Stimulated activated CD8-positive, alpha-beta memory T cell treated with anti-CD3 and anti-CD28 coated beads, Interleukin-15, amount 100 ng/mL, for 24 hours (primary cell): ENCODE measurements at places on chromosomes 3 and 15.
A peak's percentile ranks its signal among the peaks of the same experiment; 100 is the strongest.

- no peak for DNase-seq
Measured at GRCh38 chr15:31254431-31255175, 72.0 kb upstream of the KLF13 start.

- DNase-seq, result no peak
Measured at GRCh38 chr15:62124176-62124972, 40.7 kb downstream of the C2CD4B start.

DNA sequence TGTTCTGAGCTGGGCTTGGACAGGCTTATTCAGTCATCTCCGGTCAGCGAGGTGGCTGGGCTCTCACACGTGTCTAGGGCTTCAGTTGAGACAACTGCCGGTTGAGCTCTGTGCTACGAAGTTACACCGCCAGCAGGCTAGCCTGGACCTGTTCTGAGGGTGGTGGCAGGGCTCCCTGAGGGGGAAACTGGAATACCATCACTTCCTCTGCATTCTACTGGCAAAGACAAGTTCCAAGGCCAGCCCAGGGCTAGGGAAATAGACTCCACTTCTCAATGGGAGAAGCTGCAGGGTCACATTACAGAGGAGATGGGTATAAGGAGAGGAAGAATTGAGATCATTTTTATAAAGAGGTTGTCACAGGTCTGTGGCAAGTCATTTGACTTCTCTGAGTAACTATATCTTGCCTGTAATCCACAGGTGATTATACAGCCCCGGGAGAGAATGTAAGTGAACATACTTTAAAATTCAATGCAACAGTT lies 106.8 kb upstream of the IL12A start:
- DNase-seq, result no peak

GRCh38 chr3:172259111-172259541 lies 189.1 kb downstream of the GHSR start:
- no peak for DNase-seq

- DNase-seq, result no peak
Measured at GRCh38 chr3:105351821-105352220, 14.9 kb upstream of the ALCAM start.

- no peak for DNase-seq
Measured at GRCh38 chr15:43218908-43219706, 1.7 kb downstream of the EPB42 start.

- DNase-seq, result no peak
Measured at GRCh38 chr3:48519277-48519643, 15.3 kb upstream of the SHISA5 start.

GRCh38 chr3:97230486-97230885 lies 416.1 kb downstream of the EPHA6 start:
- no peak for DNase-seq

DNA sequence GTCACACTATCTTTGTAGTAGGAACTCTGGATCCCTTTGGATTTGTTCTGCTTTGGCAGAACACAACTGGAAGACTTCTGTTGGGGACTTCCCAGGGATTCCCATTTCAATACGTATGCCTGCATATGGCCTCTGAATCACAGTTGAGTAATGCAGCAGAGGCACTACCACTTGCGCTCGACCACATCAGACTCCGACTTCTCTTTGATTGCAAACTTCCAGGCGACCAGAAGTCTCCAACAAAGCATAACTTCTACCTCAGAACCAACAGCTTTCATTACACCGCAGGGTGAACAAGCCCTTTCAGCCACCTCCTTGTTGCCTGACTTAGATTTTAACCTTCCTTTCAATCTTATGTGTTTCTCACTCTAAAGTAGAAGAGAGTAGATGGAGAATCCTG lies 924.4 kb downstream of the IGSF11 start:
- no peak for DNase-seq

DNA sequence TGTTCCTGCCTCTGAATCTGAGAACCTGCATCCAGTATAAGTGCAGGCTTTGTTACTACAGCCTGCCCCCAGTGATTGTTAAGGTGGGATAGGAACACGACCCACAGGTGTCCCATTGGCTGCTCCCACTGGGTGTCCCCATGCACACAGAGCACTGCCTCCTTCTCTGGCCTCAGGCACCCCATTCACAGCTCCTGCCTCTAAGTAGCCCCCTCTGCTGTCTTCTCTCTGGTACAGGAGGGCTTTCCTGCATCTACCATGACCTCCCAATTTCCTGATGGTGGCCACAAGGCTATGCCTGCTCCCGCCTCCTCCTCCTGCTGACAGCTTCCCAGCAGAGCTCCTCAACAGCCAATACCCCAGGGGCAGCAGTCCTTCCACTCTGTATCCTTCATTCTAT lies 238.6 kb upstream of the TMC3 start:
- no peak for DNase-seq

GRCh38 chr15:77187751-77188464 lies 117.0 kb upstream of the TSPAN3 start:
- DNase-seq, result no peak

DNA sequence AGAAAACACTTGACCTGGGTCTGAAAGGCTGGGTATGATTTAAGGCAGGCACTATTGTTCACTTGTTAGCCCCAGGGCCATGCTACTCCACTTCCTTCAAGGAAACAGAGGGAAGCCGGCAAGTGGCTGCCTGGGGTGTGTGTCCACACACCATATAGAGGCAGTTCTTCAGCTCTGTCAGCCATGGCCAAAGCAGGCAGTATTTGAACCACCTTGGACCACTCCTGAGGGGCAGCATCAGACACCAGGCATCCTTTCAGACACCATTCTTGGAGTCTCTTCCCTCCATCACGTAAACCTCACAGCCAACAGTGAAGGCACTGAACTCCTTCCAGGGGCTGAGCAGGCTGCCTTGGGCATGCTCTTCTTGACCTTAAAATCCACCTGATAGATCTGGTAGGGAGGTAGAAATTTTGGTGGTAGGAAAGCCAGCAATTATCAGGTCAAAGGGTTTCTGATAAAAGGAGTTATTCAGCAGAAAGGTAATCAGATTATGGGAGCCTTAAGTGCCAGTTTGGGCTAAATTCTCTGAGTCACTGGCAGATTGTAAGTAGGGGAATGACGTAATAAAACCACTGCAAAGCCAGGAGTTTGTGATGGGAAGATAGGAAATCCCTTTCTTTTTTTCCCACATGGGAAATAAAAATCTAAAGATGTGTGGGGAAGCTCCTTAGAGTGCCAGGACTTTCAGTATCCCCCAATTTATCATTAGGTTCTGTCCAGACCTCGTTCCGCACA lies 20.2 kb downstream of the TGFBR2 start:
- DNase-seq, result no peak

GRCh38 chr3:94130690-94131089 lies 67.8 kb downstream of the NSUN3 start:
- DNase-seq, result no peak

DNA sequence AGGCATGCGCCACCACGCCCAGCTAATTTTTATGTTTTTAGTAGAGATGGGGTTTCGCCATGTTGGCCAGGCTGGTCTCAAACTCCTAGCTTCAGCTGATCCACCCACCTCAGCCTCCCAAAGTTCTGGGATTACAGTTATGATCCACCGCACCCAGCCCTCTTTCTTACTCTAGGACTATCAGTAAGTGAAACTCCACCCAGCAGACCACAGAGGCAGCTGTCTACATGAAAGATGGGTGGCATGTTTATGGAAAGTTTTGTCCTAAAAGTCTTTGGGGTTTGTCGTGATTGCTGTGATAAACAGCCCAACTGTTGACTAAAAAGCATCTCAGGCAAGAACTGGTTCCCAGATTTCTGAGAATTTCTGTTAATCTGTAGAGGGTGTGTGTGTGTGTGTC lies 10.9 kb downstream of the ARL6IP5 start:
- DNase-seq, result no peak

GRCh38 chr3:10432931-10433330 lies 72.5 kb downstream of the ATP2B2 start:
- no peak for DNase-seq

- no peak for DNase-seq
Measured at GRCh38 chr3:195897853-195898415, 10.4 kb downstream of the TNK2 start.

DNA sequence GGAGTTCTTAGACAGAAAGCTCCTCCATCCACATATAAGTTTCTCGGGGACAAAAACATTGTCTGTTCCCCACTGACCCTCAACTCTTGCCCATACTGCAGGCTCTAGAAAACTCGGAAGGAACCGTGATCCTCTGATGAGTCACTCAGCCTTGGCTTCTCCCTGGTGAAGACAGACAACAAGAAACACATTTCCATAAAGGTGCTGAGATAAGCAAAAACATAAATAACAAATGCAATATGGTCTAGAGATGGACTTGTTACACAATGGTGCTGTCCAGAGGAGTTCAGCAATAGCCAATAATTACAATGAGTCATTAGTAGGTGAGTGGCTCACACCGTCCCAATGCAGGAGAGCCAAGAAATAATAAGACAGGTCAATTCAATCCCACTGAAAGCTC lies 43.7 kb downstream of the MAGI1 start:
- no peak for DNase-seq

- no peak for DNase-seq
Measured at GRCh38 chr15:99635794-99636193, 70.0 kb downstream of the MEF2A start.

- DNase-seq, result no peak
Measured at GRCh38 chr15:36370731-36371112, 208.7 kb upstream of the CDIN1 start.

- DNase-seq, result no peak
Measured at GRCh38 chr15:93168910-93169309, 79.9 kb upstream of the RGMA start.

DNA sequence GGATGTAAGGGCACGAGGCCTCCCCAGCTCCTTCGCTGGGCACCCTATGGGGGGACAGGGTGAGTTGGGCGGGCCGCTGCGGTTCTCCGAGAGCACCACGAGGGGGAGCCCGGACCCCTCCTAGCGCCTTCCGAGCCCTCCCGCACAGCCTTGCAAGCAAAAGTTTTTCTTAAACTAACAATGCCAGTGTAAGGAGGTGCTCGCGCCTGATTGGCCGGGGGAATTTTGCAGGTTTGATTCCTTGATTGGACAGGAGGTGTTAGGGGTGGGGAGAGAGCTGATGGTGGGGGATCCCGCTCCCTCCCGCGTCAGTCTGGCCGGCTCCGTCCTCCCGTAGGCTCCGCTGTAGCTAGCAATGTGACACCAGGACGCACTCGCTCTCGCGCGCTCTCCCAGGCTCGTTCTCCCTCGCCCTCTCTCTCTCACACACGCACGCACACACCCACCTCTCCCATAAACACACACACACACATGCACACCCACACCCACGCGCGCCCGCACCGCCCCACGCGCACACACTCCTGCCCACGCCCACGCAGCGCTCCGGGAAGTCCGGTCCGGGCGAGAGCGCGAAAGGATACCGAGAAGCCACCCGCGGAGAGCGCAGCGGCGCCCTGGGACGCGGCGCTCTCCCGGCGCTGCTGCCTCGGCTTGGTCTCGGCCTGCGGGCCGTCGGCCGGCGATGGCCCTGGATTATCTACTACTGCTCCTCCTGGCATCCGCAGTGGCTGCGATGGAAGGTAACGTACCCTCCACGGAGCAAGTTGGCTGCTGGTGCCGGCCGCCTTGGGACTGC lies at the start of gene EPHB1:
Gene EPHB1 (plus strand): TSS at position 311 of the 796 bp plus-strand sequence.
- peak; percentile 34 for DNase-seq

GRCh38 chr15:20340331-20340811 lies 201.2 kb downstream of the GOLGA6L6 start:
- no peak for DNase-seq

DNA sequence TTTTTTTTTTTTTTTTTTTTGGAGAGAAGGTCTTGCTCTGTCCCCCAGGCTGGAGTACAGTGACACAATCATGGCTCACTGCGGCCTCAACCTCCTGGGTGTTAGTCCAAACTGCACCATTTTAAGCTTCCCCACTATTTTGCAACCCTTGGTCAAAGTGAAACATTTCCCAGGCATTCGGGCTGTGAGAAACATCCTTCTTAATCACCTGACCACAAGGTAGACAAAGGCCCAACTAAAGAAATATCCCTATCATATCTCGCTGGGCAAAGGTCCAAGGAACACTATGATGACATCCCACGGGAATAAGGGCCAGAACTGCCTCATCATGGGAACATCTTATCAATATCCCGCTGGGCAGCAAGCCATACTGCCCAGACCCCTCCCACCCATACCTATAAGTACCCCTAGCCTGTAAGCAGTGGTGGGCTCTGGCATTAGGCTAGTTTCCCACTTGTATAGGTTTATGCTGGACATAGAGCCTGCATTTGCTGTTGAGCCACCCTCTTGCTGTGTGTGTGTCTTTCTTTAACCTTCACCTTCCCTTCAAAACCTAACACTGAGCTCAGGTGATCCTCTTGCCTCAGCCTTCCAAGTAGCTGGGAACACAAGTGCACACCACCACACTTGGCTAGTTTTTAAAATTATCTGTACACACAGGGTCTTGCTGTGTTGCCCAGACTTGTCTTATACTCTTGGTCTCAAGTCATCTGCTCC lies 95.2 kb downstream of the SEMA5B start:
- DNase-seq, result no peak

DNA sequence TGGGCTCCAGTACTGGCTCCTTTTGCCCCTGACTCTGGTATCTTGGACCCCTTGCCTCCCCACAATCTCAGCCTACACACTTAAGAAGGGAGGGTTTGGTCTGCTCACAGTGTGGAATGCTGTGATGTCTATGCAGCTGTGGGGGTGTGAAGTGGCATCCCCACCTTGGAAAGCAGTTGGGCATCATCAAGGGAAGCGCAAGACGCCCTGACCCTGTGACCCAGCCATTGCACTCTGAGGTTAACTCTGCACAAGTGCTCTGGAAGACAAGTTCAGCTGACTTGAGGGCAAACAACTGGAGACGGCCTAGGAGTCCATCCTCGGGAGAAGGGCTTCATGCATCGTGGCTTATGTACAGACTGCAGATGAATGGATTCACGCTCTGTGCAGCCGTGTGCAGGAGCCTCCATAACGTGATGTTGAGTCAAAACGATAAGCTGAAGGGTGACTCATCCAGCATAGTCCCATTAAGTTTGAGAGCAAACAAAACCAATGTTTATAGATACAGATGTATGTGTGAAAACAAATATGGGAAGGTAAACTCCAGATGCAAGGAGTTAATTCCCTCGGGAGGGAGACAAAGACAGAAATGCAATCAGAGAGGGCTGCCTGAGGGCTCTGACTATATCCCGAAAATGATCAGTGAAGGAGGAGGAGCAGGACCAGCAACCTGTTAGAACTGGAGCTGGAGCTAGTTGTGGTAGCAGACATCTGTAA lies 86.8 kb downstream of the LSM3 start:
- DNase-seq, result no peak

- DNase-seq, result no peak
Measured at GRCh38 chr15:92629975-92630626, 25.5 kb downstream of the FAM174B start.

DNA sequence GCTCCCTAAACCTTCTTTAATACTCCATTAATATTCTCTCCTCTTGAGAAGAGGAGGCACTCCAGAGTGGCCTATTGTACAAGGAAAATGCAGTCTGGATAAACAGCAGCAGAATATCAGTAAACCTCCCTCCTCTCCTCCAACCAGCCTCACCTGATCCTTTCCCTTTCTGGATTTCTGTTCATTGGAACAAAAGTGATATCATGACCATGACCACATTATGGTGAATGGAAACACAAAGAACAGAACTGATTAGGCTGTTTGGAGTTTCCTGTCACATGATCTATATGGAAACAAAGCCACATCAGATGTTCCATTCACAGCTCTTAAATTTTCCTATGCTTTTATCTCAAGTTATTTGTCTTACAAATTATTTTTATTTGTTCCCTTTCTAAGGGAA lies 14.6 kb downstream of the C2CD4B start:
- DNase-seq, result no peak

GRCh38 chr3:144265542-144266100 lies 294.0 kb downstream of the DIPK2A start:
- no peak for DNase-seq

GRCh38 chr3:134299185-134299887 lies 48.7 kb upstream of the RYK start:
- no peak for DNase-seq
